ENCODE measurements at places on chromosomes 11 and 22. TPM values are rescaled to one million over a fixed set of nuclear protein-coding genes. Genes with fewer than 3 reads are reported as not detected.

GRCh38 chr11:59705294-59705693 is 8.4 kb downstream of the OR10V1 start:
- DNase-seq: no peak

DGCR2 gene
- total RNA-seq: 34.7 TPM

TSPAN18 gene
- total RNA-seq: 21.3 TPM

DNA sequence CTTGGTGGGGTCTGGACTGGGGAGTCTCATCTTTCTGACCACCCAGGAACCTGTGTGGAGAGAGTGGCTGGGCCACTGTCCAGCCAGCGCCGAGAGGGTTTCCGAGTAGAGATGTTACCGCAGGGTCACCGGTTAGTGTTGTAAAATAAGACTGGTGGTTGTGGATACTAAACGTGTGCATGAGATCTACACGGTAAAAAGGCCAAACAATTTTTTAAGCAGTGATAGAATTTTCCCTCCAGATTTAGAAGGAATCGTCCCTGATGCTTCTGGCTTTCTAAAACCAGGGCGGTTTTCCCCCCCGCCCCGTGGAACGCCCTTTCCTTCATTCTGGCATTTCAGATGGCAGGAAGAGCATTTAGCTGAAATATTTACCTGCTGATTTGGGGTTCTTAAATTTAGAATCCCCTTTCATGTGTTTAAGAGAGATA is 72.6 kb upstream of the PPARA start:
- peak; percentile 5 for DNase-seq

OR5T2 gene
- total RNA-seq: not detected

ANGPTL5 gene
- total RNA-seq: not detected

All from ascending aorta (tissue), 2 donors.